ENCODE measurements at places on chromosomes 5 and 9.

DNA sequence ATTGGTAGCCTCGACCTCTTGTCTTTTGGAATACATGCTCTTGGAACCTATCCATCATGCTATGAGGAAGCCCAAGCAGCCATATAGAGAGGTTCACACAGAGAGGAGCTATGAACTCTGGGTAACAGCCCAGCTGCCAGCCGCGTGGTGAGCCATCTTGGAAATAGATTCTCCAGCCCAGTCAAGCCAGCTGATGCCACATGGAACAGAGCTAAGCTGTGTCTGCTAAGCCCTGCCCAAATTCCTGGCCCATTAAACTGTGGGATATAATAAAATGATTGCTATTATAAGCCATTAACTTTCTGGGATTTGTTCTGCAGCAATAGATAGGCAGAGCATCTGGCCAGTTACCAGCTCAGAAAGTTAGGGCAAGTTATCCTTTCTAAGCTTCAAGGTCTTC lies 4.9 kb upstream of the PRUNE2 start:
- DNase-seq, result no peak

- no peak for DNase-seq
These were observed 3.3 kb downstream of the DOCK8 start for GRCh38 chr9:217950-218349.

- DNase-seq, result peak; percentile 22
These were observed 144.2 kb upstream of the CDH10 start for GRCh38 chr5:24788829-24789514.

GRCh38 chr5:146052780-146053179 lies 52.6 kb downstream of the PLAC8L1 start:
- no peak for DNase-seq

DNA sequence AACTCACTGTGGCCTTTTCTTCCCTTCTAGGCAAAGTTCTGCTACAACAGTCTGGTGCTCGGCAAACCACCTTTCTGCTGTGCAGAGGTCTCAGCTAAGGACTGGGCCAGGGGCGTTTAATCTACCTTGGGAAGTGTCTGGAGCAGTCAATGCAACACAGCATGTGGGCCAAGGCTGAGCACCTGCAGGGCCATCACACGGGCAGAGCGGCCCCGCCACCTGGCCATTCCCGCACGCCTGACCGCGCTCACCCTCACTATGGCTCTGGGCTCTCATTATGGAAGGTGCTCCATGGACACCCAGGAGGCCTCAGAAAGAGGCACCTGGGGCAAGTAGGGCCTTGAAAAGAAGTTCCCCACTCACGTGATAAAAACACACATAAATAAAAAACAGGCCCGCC lies 65.7 kb upstream of the TBC1D9B start:
- no peak for DNase-seq

DNA sequence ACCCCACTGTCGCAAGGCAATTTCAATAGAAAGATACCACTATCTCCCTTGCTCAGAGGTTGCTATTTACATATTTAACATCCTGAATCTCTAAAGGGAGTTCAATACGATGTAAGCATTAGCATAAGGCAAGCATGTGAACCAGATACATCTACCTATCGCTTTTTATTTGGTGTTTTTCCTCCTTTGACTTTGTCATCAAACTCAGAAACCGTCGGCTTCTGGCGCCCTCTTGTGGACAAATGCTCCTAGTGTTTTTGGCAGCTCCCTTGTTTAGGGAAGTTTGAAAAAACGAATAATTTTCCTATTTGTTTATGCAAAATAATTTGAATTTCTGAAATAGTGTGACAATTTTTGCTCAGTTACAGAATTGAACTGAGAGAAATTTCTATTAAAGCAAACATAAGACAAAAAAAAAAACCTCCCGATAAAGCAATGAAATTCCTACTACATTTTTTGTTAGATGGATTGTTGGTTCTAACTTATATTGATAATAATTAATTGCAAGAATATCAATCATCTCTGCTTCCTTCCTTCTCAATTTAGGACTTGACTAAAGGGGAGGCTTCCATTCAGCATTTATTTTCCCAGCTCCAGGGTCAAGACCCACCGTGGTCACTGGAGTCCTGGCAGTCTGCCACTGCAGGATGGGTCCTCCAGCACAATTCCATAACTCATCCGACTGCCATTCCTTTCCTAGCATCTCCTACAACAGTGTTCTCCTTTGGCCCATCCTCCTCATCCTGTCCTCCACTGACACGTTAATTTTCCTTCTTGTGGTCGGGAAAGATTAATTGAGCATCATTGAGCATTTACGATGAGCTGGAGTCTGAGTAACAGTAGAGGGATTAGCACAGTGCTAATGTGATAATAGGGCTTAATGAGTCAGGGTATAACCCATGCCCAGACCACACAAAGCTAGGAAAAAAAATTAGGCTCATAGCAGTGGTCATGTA lies 131.8 kb upstream of the CHD1 start:
- DNase-seq, result peak; percentile 50

- no peak for DNase-seq
These were observed 12.4 kb downstream of the KCNV2 start for GRCh38 chr9:2729721-2730120.

DNA sequence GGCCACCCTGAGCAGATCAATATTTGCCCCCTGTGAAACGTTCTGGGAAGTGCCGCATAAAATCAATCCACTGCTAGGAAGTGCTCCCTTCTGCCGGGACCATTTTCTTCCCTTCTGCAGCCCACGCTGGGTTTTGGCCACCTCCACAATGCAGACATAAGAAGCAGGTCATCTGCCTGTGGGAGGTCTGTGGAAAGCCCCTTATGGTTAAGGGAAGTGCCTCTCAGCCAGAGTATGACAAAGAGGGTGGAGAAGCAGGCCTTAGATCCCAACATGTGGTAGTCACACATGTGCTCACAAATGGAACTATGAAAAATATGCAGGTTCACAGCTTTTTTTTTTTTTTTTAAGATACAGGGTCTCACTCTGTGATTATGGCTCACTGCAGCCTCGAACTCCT lies 82.8 kb downstream of the SLC1A3 start:
- no peak for DNase-seq

GRCh38 chr9:90219548-90220118 lies 423.0 kb downstream of the DIRAS2 start:
- no peak for DNase-seq

DNA sequence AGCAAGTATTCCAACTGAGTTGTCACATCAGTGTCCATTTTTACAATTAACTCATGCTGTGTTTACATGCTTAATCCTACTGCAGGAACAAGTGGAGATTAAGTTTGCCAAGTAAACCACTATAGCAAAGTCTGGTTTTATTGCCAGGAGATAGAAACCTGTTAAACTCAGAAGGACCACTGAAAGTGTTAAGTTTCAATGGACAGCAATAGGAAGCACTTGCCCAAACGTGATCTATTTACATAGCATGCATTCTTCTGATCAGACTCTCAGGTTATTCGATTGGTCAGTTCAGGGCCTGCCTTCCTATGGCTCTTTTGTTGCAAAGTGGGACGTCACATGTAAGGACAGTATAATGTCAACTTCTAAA lies 28.0 kb upstream of the IFNK start:
- DNase-seq, result no peak

GRCh38 chr9:74138182-74138581 lies 359.0 kb upstream of the RORB start:
- DNase-seq, result no peak

- no peak for DNase-seq
These were observed 458.8 kb downstream of the DTWD2 start for GRCh38 chr5:118529361-118530144.

GRCh38 chr9:127878652-127879390 lies 1.3 kb upstream of the AK1 start:
- no peak for DNase-seq

DNA sequence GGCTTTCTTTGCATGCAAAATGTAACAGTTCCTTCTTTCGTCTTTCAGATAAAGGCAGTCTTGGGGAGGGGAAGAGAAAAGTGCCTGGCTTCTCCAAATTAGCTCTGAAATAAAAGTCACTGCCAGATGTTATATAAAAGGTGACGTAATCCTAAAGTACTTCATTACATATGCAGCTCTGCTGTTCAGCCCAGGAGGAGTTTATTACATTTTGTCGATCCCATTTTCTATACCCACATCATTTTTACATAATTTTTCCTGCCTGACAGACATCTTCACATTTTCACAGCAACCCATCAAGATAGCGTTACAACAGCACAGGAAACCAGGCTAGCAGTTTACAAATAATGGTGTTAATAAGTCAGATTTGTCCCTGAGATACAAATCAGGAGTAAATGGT lies 86.7 kb upstream of the SLC30A5 start:
- DNase-seq, result no peak

GRCh38 chr9:91625331-91625730 lies 201.7 kb upstream of the NFIL3 start:
- DNase-seq, result no peak

- no peak for DNase-seq
These were observed 121.7 kb upstream of the SEMA6A start for GRCh38 chr5:116696366-116696765.

- no peak for DNase-seq
These were observed 1.3 kb downstream of the ANXA1 start for GRCh38 chr9:73152953-73153352.

- no peak for DNase-seq
These were observed 219.4 kb downstream of the SPOCK1 start for GRCh38 chr5:137279521-137280231.

GRCh38 chr5:497871-498509 lies 26.3 kb downstream of the SLC9A3 start:
- no peak for DNase-seq

DNA sequence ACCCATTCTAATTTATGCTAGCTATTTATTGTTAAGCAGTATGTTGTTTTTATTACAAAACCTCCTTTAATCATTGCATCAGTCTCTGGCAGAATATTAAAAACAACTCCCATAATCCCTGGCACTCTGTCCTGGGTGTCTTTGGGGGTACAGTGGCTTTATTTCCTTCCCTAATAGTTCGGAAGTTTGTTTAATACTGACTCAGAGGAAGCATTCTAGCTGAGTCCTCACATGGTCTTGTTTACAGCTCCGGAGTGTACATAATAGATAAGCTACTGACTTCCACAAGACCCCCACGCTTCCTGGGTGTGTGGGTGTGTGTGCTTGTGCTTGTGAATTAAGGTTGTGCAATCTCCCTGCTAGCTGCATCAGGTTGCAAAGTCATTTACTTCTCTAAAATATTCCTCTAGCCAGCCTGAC lies 149.8 kb upstream of the CDKN2B start:
- DNase-seq, result peak; percentile 35

DNA sequence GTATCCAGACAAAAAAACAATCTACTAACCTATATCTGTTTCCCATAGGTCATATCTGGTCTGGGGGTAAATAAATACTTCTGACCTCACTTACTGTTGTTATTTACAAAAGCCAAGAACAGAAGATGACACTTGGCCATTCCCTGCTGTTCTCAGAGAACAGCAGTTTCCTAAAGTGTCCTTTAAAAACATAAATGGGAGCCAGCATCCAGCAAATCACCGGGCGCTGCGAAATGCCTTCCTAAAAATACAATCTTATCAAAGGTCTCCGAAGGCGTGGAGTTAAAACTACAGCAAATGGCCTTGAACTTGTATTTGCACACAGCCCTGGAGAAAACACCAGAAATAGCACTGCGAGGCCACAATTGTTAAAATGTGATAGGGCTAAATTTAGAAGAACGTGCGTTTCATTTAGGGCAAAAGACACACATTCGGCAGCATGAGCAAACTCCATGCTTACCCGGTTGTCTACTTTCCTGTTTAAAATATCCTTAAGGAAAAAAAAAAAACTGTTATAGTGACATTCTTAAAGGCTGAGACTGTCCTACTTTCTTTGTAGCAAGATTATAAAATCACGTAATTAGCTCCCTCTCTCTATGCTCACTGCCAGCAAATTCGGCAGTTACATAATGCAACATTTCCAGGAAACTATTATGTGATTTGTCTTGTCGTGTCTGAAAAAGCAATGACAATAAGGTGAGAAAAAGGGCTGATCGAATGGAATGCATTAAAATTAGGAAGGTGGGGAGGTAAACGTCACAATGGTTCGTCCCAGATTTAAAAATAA lies 1.5 kb downstream of the NFIL3 start:
- DNase-seq, result no peak

- DNase-seq, result no peak
These were observed 201.8 kb upstream of the ZNF608 start for GRCh38 chr5:124948062-124948753.

- DNase-seq, result no peak
These were observed 126.7 kb downstream of the SLC25A46 start for GRCh38 chr5:110865400-110866094.

- no peak for DNase-seq
These were observed 41.9 kb downstream of the BTNL9 start for GRCh38 chr5:181081989-181082388.

GRCh38 chr5:96844481-96844990 lies 31.8 kb upstream of the ERAP2 start:
- no peak for DNase-seq

- no peak for DNase-seq
These were observed 67.5 kb upstream of the ERCC6L2 start for GRCh38 chr9:95808011-95808410.

DNA sequence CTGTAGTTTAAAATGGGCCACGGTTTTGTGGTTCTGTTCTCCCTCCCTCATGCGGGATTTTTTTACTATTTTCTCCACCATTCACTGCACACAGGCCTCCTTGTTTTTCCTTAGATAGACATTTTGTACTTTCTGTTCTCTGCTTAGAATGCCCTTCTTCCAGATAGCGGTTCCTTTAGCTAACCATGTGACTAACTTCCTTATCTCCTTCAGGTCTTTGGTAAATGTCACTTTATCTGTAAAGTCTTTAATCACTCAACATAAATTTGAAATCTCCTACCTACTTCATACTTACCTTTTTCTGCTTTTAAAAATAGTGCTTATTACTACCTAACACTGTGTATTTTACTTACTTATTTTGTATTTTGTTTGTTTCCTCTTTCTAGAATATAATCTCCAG lies 15.0 kb downstream of the FER start:
- DNase-seq, result no peak

- DNase-seq, result peak; percentile 50
These were observed 367.2 kb downstream of the OSTF1 start for GRCh38 chr9:75455444-75455921.

- no peak for DNase-seq
These were observed 277.5 kb upstream of the MVB12B start for GRCh38 chr9:126049088-126049487.

- no peak for DNase-seq
These were observed 10.5 kb downstream of the IRF1 start for GRCh38 chr5:132480042-132480441.

DNA sequence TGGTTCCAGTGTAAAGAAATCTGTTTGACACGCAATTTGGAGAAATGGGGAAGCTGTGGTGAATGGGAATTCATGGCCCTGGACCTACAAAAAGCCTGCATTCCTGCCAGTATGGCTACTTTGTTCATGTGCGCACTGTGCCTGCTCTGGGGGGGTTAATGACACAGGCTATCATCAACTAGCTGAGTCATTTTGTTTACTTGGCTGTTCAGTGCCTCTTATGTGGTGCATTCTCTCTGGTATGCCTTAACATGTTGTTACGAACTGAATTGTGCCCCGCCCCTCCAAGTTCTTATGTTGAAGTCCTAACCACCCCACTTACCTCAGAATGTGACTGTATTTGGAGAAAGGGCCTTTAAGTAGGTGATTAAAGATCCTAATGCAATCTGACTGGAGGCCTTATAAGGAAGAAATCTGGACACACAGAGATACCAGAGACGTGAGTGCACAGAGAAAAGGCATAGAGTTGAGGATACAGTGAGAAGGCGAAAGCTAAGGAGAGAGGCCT lies 20.4 kb upstream of the UBAP1 start:
- DNase-seq, result no peak

GRCh38 chr9:83521011-83521410 lies 17.2 kb downstream of the FRMD3 start:
- DNase-seq, result no peak

GRCh38 chr5:54159153-54159892 lies 151.1 kb downstream of the ARL15 start:
- no peak for DNase-seq

GRCh38 chr9:110650261-110650660 lies 18.3 kb upstream of the MUSK start:
- DNase-seq, result peak; percentile 41
